IPS DF 6.9 (cell line): ENCODE measurements at places on chromosomes 11 and 22.

DNA sequence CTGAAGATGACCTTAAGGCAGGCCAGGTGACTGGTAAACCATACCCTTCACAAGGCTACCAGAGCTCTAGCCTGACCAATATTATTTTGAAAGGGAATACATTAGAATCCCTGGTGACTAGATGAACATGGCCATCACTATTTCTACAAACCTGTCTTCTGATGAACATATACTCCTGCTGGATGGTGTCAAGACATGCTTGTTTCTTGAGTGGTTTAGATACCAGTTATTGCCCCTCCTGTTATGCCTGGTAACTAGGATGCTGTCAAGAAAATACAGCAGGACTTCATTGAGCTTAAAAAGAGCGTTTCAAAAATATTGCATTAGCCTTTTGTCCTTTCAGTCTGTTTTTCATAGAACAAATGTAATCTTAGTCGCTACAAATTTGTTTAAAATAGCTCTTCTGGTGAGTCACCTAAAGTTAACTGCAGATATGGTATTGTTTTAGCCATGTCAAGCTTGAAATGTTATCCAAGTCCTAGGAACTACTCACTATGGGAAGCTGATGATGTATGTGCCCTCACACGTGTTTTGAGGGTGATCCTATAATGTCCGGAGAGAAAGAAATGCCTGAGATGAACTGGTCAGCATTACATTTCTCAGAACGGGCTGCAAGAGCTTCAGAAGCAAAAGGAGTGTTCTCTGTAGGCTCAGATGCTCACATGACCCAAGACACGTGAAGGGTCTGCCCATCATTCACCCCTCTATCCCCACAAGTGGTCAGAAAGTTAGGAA lies 20.6 kb downstream of the ADM start:
- no peak for DNase-seq

DNA sequence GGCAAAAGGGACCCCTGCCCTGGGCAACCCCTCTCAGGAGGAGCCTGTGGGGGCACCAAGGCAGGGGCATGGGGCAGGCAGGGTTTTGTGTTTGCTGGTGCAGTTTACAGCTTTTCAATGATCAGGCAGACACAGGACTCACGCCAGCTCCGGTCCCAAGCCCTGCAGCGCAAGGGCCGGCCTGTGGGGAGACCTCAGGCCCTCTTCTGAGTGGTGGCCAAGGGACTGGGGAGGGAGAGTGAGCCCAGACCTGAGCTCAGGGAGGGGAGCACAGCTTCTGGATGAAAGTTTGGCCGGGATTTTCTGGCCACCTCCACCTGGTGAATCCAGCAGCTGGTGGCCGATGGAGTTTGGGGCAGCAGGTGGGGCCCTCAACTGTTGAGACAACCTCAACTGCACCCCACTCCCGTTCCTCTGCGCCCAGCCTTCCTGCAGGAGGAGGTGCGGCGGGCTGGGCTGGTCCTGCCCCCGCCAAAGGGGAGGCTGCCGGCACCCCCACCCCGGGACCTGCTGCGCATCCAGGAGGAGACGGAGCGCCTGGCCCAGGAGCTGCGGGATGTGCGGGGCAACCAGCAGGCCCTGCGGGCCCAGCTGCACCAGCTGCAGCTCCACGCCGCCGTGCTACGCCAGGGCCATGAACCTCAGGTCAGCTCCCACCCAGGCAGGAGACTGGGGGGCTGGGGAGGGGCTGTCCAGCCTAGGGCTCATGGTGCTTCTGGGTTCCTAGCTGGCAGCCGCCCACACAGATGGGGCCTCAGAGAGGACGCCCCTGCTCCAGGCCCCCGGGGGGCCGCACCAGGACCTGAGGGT lies 3.6 kb downstream of the TCIRG1 start:
- DNase-seq = no peak

DNA sequence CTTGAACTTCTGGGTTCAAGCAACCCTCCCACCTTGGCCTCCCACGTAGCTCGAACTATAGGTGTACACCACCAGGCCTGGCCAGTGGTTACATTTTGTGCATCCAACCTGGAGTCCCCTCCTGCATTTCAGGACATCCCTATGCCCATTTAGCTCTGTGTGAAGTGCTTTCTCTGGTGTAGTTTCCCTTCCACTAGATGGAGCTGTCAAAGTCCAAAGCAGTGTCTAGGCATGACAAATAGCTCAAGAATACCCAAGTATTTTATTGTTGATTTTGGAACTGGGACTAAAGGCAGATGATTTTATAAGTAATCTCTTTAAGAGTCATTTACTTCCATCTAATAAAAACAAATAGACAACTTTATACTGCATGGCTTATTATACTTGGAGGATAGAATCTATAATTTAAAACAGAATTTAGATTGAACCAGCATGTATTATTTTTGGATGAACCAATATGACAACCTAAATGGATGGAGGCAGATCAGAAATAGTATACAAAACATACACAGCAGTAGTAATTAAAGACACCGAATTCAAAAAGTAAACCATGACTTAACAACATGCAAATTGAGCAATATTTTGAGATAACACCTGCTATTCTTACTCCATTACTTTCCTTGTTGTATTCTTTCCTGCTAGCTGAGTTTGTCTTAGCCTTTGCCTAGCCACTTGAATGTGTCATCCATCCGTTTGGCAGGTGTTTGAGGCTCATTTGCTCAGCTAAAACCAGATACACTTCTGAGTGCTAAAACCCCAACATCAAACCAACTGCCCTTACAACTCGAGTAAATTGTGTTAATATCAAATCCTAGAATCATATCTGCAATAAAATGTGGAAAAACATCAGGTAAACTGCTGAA lies 37.7 kb downstream of the EIF4ENIF1 start:
- DNase-seq = no peak

DNA sequence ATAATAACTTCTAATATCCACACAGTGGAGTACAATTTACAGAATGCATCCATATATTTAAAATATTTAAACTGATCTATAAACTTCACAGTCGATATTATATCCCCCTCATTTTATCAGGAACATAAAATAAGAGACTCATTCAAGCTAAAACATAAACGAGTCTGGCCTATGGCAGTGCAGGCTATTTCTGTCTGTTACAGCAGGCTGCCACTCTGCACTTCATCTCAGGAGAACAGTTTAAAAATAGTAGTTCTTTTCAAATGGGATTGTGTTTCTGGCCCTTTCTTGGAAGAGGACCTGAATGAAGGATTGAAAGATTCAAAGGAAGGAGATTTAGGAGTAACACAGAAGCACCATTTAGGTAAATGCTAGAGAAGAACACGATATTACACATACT lies 915.7 kb downstream of the NTM start:
- no peak for DNase-seq

DNA sequence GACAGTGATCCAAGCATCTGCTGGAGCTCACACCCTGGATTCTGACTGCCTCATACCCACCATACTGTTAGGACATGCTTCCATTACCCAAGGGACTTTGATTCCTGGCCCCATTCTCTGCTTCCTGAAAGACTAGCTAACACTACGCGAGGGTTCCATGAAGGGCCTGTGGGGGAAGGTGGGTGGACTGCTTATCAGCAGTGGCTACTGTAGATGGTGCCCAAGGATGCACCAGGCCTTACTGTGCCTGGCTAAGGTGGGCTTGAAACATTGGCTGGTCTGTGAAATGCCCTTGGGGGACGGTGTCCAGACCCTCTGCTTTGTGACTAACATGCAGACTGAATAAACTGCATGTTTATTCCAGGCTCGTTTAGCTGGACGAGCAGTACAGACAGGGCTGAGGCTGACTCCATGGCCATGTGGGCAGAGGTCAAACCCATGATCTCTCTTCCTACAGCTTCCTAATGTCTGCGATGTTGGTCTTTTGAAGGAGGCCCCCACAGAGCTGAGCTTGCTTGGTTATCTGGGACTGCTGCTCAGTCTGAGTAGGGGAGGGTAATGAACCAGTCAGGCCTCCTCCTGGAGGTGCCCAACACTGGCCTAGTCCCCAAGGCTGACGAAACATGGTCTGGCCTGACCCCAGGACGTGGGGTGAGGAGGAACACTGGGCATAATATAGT lies 48.3 kb upstream of the PHOX2A start:
- DNase-seq = no peak

GRCh38 chr11:28089378-28089777 lies 18.6 kb downstream of the KIF18A start:
- no peak for DNase-seq

DNA sequence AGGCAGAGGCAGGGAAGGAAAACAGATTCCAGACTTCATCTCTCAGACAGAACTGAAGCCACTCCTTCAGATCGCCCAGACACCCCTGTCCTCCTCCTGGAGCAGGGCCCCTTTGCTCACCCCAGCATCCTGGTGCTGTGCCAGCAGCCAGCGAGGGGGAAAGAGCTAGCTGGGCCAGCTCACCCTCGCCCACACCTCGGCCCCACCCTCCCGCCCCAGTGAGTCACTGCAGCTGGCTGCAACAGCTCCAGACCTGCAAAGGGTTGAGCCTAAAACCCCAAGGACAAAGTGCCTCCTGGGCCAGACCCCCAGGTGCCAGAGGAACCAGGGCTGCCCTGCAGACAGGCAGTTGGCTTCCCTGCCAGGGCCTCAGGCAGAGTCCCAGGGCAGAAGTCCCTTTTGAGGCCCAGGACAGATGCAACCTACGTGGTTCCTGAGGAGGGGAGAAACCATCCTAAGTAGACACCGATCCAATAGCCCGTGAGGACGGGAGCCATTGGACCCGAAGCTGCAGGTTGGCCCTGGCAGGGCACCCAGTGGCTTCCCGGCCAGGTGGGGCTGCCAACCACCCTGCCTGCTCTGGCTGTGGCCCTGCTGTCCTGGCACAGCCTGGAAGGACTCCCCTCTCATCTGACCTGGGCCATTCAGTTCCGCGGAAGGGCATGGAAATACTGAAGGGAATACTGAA lies 7.2 kb downstream of the AHNAK start:
- no peak for DNase-seq

- no peak for DNase-seq
Observed at GRCh38 chr22:44363013-44363979, 50.5 kb upstream of the SHISAL1 start.

GRCh38 chr22:40432157-40432556 lies 61.8 kb downstream of the SGSM3 start:
- DNase-seq = no peak

DNA sequence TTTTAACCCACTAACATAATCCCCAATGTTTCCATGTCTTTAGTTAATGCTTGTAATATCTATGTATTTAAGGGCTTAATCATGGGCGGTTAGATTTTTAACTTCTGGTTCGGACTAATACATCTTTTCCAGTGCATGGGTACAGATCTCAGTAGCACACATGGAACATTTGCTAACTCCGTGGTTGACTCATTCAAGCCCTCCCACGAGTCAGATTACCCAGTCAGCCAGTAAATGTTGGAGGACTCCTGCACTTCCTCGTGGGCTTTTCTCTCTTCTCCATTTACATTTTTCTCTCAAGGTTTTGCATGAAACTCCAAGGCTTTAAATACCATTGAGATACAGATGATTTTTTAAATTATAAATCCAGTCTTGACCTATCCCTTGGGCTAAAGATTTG lies 313.9 kb downstream of the ST3GAL4 start:
- no peak for DNase-seq

GRCh38 chr11:995044-995751 lies 41.3 kb downstream of the MUC6 start:
- DNase-seq = no peak

DNA sequence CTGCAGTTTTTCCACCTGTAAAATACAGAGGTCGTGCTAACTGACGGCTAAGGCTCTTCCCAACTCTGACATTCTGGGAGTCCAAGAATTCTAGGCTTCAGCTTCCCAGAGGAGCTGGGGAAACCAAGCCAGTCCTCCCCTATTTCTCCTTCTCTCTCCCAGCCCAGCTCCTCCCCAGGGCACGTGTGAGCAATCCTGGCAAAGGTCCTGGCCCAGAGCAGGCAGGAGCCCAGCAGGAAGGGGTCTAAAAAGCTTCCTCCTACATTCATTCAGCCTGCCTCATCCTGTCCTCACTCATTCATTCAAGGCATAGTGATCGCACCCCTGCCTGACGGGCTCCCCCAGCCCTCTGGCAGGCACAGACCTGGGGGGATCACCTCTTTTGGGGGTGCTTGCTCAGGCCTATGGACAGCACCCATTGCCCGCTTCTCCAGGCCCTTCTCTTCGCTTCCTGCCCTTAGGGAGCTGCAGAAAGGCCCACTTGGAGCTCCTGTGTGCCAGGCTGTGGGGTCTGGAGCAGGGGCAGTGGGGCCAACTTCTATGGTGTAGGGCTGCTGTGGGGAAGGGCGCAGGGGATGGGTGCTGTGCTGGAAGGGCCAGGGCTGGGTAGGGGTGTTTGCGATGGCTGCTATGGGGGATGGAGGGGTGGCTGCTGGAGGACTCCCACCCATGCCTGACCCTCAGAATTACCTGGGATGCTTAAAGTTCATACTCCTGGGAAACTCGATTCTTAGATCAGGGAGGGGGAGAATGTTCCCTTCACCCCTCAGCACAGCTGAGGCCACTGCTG lies 9.8 kb downstream of the KCNC1 start:
- no peak for DNase-seq

- DNase-seq = no peak
Observed at GRCh38 chr11:118911880-118912741, 13.6 kb downstream of the BCL9L start.

GRCh38 chr11:94558468-94558867 lies 8.7 kb upstream of the PIWIL4 start:
- DNase-seq = no peak

DNA sequence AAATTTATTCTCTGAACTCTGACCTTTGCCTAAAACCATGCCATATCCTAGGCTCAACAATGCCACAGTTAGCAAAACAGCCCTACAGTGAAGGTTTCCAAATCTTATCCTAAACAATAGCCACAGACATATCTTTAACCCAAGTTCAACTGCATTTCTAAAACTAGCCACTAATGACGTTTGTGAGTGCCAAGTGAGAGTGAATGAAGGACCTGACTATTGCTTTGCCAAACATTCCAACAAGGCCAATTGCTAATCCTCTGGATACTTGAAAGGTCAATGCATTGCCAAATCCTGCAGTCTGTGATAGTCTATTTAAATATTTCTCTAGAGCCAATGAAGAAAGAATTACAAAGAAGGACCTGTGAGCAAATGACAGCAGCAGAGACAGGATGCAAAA lies 2.5 kb upstream of the OR4C45 start:
- DNase-seq = no peak

GRCh38 chr11:128704517-128704916 lies 10.6 kb downstream of the FLI1 start:
- no peak for DNase-seq

DNA sequence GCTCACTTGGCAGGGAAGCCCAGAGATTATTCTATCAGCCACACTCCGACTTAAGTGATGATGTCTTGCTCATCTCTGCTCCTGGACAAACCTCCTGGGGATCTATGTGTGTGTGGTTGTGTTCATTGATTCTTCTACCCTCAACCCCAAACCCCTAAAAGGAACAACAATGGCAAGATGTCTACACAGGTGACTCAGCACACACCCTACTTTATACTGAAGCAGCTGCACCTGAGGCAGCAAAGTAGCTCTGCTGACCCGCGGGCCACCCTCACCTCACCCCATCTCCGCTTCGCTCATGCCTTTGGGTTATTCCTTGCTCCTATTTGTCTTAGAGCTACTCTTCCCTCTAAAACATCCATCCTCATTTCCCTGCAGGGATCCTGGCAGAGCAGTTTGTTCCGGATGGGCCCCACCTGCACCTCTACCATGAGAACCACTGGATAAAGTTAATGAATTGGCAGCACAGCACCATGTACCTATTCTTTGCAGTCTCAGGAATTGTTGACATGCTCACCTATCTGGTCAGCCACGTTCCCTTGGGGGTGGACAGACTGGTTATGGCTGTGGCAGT lies 38.7 kb downstream of the TMEM45B start:
- DNase-seq = no peak

- no peak for DNase-seq
Observed at GRCh38 chr22:23070418-23071229, at the start of gene GNAZ. GNAZ (plus strand) TSS chr22:23070519; CDS start chr22:23095696, 25,177 bp downstream.

GRCh38 chr11:78168539-78169477 lies 19.6 kb downstream of the KCTD21 start:
- DNase-seq = no peak
